HEK293T (cell line): ENCODE measurements at places on chromosomes 6 and 20.

DNA sequence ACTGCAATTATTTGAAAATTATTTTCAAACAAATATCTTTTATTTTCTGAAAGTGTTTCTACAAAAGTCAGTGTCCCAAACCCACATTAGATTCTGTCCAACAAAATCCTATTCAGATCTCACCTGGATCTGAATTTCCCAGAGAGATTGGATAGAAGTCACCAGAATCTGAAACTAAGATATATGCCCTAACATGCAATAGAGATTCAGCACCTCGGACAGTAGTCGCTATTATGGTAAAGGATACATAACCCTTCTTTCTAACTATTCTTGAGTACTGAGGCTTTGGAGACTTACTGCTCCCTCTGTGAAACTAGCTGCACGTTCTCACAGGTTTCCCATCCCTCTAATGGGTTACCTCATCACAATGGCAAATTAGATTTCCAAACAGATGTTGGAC is 151.4 kb downstream of the ID4 start:
- peak; percentile 17 for DNase-seq

GRCh38 chr6:31239854-31240253 is 32.0 kb downstream of the HLA-C start:
- no peak for DNase-seq

GRCh38 chr20:15195378-15195777 is 858.0 kb upstream of the FLRT3 start:
- no peak for DNase-seq

- DNase-seq = no peak
Measured at GRCh38 chr6:39054577-39055142, 6.1 kb downstream of the GLP1R start.

- DNase-seq = no peak
Measured at GRCh38 chr6:149015535-149016525, 269.0 kb downstream of the UST start.

GRCh38 chr20:18514127-18514526 is 6.4 kb downstream of the SEC23B start:
- no peak for DNase-seq

- DNase-seq = no peak
Measured at GRCh38 chr6:34475238-34475682, 9.4 kb downstream of the PACSIN1 start.

- DNase-seq = no peak
Measured at GRCh38 chr20:51553897-51554486, 11.5 kb upstream of the NFATC2 start.

- DNase-seq = no peak
Measured at GRCh38 chr20:43901296-43901695, 13.4 kb upstream of the TOX2 start.

- peak; percentile 45 for DNase-seq
Measured at GRCh38 chr6:69866351-69866769, at the start of gene COL19A1. COL19A1 (plus strand) TSS chr6:69866556; CDS start chr6:69879568, 13,012 bp downstream.

DNA sequence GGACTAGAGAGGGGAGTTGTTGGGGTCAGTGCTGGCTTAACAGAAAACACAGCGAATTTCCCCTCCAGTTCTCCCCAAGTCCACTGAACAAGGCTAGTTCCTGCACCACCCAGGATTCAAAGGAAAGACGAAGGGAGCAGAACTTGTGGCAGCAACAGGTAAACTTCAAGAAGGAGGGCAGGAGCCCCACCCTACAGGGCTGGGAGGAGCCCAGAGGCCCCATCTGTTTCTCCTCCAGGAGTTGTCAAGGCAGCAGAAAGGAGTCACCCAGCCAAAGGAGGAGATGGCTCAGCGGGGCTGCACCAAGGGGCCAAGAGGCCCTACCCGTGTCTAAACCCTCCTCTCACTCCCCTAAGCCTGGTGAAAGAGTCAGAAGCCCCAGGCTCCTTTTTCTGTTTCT is 1.7 kb downstream of the SAPCD1 start:
- no peak for DNase-seq

- no peak for DNase-seq
Measured at GRCh38 chr6:3489961-3490624, 33.2 kb upstream of the SLC22A23 start.

DNA sequence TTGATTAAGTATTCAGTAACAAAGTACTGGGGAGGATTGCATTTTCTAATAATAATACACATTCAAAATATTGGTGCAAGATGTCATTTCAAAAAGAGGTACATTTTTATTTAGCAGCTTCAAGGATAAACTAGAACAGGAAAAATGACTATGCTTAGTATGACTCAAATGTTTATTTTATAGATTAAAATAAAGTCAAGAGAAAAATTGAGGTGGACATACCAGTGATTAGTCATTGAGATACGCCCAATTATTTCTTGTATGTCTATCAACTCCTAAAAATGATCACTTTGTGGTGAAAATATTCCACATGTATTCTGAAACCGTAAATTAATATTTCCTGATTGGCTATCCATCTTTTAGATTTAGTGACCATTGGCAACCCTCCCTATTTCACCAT is 96.7 kb downstream of the PHF3 start:
- no peak for DNase-seq

DNA sequence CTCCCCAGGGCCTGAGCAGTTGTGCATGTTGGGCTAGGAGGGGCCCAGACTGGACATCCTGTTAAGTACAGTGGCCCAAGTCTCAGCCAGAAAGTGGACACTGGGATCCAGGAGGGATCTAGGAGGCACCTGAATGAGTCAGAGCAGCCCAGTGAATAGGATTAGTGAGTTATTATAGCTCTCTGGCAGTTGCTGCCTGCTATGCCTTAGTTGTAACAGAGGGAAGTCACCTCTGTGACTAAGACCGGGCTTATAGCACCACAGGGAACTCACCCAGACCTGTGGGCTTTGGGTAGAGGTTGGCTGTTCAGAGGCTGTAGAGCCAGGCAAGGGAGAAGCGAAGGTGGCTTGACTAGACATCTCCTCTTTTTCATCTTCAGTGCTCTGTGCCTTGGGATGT is 39.0 kb upstream of the AAR2 start:
- no peak for DNase-seq

DNA sequence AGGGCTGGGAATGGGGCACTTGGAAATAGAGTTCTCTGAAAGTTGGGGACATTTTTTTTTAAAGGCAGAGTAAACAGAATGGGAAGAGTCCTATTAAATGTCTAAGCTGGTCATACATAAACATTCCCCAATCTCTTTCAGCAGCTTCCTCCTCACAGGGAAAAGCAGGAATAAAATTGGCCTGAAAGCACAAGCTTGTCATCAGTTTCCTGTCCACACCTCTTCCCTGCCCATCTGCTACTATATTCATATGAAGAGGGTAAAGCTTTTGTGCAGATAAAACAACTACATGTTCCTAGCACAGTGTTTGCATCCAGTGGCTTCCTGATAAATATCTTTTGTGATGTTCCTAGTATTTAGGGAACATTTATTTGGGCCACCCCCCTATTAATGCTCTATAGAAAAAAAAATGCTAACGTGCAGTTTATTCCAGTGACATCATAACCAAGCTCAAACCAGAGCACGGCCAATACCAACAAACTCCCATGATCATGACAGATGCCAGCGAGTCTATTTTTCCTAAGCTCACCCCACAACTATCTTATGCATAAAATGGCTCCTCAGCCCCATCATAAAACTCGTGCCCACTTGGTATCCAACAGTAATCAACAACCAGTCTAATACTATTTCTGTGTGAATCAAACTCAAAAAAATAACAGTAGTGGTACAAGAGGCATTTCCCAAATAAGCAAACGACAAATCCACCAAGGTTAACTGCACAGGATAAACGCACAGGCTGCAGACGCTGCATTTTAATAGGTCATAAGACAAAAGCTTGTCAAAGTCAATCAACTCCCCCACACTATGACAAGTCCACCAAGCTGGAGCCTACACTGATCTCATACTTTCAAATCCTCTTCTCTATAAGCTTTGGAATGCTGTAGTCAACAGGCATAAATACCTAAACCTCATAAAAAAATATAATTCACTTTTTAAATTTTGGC is 95.3 kb downstream of the EPB41L2 start:
- DNase-seq = no peak

GRCh38 chr6:34386316-34387137 is 5.9 kb downstream of the NUDT3 start:
- DNase-seq = no peak

- no peak for DNase-seq
Measured at GRCh38 chr6:81788748-81789147, 36.3 kb upstream of the TENT5A start.

DNA sequence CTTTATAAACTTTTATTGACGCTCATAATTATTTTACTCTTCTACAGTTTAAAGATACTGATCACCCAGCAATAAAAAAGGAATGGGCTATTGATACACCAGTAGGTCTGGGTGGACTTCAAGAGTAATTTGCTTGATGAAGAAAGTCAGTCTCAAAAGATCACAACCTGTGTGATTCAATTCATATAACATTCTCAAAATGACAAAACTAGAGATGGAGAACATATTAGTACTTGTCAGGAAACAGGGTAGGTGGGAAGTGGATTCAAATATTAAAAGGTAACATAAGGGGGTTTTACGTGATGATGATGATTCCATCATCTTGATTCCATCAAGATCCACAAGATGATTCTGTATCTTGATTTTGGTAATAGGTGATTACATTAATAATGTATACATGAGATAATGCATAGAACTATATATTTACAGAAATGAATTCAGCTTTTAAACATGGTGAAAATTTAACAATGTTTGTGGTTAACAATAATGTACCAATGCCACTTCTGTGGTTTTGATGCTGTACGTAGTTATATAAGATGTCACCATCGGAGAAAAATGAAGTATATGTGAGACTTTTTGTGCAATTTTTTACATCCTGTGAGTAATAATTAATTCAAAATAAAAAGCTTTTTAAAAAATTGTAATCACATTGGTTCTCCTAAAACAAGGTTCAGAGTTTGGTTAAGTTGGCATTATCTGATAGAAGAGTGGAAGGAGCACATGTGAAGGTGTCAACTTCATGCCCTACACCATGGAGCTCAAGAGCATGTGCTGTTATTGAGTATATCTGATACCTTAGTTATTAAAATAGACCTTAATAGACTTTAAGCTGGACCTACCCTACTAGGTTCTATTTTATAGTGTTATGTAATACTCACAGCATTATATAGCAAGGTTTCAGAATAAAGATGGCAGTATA is 66.3 kb upstream of the DYNLRB1 start:
- DNase-seq = no peak

DNA sequence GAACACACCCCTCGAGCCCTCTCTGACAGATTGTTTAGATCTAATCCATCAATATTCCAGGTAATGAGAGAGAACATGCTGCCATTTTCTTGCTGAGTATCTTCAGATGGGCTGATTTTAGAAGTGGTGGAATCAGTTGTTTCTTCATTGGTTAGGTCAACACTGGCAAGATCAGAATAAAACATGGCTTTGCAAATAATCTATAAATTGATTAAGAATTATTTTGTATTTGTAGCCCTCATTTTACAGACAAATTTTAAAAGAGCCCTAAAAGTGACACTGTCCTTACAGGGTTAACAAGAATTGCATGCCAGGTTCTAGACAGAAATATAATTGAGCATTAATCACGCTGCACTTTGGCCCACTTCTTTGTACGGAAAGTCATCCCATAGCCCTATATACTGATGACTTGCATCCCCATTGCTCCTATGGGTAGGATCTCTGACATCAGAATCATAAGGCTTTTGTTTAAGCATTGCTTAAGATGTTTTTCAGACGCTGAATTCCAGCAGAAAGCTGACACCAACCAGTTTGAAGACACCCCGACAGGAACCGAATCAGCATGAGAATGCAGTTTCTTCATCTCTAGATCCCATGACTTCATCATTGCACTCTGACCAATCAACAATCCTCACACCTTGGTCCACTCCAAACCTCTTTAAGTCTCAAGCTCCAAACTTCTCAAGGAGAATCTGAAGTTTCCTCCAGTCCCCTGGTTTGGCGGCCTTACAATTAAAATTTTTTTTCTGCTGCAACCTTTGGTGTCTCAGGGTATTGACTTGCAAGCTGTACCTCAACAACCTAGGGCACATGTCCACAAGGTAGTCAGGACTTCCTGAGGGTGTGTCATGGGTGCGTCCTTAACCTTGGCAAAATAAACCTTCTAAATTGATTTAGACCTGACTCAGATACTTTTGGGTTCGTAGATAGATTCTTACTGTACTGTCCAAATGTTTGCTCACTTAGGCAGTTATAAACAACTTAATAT is 7.8 kb downstream of the TDP2 start:
- DNase-seq = no peak

DNA sequence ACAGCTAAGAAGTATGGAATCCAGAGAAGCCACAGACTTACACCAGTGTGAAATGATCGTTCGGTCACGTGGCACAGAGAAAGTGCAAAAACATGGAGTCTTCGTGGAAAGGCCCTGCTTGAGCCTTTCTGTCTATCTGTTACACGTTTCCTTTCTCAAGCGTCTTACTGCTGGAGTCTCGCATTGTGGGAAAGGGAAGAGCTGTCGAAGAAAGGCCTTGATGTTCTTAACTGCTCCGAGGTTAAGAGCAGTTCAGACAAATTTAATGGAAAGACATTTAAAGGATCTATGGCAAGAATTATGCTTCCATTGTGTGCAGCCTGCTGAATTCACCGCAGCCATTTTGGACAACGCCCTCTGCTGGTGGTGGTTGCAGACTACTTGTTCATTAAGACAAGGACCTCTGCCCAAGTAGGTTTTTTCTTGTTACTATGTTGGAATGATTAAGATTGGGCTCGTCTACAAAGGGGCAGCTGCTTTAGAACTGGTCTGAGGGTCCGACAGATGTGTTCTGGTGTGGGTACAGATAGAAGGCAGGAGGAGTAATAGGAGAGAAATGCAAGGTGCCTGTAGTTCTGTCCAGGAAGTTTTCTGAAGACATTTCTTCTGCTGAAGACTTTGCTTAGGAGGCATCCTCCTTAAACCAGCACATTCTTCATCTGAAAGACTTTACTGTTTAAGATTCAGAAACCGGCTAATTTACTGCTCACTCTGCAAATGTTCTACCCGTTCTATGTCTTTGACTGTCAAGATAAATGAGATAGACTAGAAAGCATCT is 24.7 kb upstream of the CCN6 start:
- DNase-seq = peak; percentile 79

DNA sequence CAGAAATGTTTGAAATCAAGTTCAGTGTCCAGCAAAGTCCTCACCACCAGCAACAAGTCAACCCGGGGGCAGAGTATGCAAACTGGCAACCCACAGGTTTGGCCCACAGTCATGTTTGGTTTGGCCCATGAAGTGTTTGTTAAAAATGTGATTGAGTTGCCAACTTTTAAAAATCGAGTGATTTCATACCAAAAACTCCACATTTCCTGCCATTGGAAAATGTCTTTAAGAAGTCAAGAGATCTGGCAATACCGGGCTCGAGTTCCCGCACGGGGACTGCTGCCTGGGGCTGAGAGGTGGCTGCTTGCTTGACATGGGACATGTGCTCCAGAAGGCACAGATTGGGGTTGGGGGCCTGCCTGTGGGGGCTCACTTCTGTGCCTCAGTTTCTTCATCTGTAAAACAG is 36.1 kb downstream of the PREX1 start:
- DNase-seq = no peak

- peak; percentile 48 for DNase-seq
Measured at GRCh38 chr6:142378138-142378875, 76.5 kb downstream of the ADGRG6 start.

- no peak for DNase-seq
Measured at GRCh38 chr6:170445971-170446370, 107.1 kb downstream of the PSMB1 start.

- no peak for DNase-seq
Measured at GRCh38 chr6:170512249-170512648, 40.9 kb downstream of the PSMB1 start.

GRCh38 chr6:16925461-16925860 is 164.2 kb upstream of the ATXN1 start:
- DNase-seq = no peak
